ENCODE measurements at places on chromosomes 7 and 10.
A peak's percentile ranks its signal among the peaks of the same experiment; 100 is the strongest.

GRCh38 chr10:126250527-126251310 lies 137.6 kb downstream of the ADAM12 start:
- DNase-seq: no peak

DNA sequence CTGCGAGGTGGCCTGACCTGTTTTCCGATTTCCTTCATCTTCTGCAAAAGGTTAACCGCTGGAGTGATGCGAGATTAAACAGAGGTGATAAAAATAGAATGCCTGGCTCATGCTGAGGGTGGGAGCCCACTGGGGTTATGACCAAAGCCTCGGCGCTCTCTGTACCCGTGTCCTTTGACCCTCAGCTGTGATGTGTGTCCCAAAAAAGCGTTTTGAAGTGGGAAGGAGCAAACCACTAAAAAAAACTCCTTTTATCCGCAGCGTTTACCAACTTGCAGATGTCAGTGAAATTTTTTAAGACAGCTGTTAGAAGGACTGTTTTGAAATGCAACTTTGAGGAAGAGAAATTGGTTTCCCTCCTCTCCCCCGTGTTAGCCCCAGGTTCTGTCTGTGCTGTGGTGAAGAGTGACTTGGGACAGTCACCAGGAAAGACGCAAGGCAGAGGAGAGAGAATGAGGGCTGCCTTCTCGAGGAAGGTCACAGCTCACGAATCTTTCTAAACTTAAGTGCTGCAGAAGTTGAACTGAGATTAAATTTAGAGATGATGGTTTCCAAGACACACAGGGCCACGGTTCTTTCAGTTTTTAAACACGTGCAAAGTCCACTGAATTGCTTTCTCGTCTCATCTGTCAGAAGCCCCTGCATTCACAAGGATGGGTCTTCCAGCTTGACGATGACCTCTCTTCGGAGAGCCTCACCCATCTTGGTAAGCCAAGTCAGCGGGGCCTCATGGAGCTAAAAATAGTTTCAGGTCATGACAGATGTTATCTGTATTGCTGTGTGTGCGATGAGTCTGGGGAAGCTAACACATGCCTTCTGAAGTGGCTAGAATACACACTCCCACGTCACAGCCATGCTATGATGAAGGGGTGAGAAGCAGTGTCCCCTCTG lies 27.6 kb downstream of the AMZ1 start:
- peak; percentile 69 for DNase-seq

DNA sequence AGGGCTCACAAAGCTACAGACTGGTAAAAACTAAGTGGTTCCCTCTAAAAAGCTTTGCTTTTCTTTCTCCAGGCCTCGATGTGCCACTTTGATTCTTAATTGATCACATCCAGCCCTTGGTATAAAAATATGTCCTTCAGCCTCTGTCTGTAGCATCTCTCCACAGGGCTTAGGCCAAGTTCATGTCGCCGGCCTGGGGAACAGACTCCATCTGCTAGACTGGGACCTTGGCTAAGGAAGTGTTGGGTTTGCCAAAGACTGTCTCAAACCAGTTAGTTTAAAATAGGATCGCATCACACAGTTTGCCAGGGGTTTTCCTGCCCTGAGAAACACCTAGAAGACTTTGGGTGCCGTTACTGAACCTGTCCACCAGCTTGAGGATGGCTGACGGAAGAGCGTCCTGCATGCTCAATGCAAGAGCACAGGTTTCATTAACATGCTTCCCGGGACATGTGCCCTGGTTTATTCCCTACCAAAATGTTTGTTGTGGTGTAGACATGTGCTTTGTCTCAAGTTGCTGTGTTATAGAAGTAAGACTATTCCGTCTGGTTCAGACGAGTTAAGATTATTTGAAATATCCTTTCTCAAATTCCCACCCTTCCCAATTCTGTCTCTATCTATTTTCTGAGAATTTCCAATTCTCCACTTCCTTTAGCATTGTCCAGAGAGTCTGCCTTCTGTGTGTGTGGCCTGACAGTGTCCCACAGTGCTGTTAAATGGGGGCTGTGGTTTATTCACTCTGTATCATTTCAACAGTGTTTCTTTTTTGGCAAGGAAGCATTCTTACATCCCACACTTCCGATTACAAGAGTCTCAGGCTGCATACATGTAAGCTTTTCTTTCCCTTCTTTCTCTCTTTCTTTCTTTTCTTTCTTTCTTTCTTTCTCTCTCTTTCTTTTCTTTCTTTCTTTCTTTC lies 334.7 kb downstream of the INHBA start:
- no peak for DNase-seq

- peak; percentile 91 for DNase-seq
Measured at GRCh38 chr10:119686465-119687191, 35.4 kb downstream of the BAG3 start.

GRCh38 chr7:102415685-102416225 lies 17.6 kb upstream of the ORAI2 start:
- DNase-seq: peak; percentile 76

DNA sequence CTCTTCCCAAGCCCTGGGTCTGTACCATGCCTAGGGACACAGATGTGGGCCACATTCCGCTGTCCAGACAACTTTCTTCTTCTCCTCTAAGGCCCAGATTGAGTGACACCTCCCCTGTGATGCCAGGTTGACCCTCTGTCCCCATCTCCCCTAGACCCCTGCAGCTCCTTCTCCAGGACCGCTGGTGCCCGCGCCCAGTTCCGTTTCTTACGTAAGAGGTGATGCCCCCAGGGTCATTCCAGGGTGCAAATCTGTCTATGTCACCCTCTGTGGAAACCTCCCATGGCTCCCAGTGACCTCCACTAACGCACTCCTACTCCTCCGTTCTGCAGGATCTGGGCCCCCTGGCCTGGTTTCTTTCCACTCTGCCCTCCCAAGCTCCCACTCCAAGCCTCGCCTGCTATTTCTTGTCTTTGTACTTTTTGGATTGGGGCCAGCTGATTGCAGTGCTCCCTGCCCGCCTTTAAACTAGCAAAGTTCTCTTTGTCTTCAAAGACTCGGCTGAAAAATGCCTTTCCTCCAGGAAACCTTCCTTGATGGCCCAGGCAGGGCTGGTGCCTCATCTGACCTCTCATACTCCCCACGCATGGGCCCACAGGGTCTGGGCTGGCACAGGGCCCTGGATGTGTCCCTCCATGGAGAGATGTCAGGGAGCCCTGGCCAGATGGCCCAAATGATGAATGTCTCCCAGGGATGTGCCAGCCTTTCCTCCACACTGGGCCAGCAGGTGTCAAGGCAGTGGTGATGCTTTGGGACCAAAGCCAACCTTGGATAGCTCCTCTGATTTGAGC lies 21.3 kb upstream of the ELN start:
- no peak for DNase-seq

GRCh38 chr10:62919776-62920175 lies 103.6 kb upstream of the EGR2 start:
- no peak for DNase-seq

DNA sequence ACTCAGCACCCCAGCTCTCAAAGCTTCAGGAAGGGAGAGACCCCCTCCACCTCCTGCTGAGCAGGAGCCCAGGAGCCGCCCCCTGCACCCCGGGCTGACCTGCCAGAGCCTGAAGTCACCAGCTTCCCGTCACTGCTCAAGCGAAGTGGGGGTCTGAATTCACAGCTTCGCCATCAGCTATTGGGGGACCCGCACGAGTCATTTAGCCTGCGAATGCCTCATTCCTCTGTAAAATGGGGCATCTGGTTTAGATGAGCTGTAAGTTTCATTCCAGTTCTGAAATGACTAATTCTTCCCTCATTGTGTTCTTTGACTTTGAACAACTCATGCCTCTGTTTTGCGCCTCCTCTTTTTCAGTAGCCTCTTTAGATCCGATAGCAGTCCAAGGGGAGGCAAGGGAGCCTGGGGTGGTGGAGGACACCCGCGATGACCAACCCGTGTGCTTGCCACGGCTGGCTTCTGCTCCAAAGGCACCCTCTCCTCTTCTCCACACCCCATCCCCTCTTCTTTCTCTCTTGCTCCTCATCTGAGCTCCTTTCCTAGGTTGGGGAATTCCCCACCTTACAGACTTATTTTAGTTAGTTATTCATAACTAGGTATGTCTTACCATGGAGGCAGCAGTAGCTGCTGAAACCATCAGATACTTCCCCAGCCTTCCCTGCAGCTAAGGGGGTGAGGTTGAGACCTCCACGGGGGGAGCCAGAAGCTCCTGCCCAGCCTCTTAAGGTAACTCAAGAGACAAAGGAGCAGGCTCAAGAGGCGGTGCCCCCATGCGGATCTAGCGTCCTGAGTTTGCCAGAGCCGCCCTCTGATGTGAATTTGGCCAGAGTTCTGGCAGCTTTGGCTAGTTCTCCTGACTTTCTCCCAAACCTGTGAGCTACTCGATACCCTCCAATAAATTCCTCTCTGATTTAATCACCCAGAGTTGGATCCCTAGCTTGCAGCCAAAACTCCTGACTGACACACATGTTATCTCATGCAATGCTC lies 47.7 kb downstream of the RBM17 start:
- peak; percentile 77 for DNase-seq

- DNase-seq: no peak
Measured at GRCh38 chr10:19606968-19607367, 209.3 kb upstream of the PLXDC2 start.

DNA sequence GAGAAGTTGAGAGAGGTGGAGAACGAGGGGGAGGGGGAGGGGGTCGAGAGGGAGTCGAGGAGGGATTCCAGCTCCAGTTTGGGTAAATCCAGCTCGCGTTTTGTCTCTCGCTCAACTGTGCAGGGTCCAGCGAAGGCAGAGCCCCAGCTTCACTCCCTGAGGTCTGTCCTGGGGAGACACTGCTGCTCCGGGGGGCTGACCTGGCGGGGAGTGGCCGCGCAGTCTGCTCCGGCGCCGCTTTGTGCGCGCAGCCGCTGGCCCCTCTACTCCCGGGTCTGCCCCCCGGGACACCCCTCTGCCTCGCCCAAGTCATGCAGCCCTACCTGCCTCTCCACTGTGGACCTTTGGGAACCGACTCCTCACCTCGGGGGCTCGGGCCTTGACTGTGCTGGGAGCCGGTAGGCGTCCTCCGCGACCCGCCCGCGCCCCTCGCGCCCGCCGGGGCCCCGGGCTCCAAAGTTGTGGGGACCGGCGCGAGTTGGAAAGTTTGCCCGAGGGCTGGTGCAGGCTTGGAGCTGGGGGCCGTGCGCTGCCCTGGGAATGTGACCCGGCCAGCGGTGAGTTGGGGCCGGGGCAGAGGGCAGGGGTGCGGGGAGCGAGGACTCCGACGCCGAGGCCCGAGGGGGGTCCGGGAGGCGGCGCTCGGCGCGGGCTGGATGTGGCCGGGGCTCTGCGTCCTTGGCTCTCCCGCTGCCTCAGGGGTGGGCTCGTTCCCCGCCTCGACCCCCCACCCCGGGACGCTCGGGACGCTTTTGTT lies at the start of gene TET1:
TET1 (plus strand) TSS at position 152 of the 757 bp plus-strand sequence. CDS start 12,002 bp downstream, outside the sequence.
- peak; percentile 38 for DNase-seq

DNA sequence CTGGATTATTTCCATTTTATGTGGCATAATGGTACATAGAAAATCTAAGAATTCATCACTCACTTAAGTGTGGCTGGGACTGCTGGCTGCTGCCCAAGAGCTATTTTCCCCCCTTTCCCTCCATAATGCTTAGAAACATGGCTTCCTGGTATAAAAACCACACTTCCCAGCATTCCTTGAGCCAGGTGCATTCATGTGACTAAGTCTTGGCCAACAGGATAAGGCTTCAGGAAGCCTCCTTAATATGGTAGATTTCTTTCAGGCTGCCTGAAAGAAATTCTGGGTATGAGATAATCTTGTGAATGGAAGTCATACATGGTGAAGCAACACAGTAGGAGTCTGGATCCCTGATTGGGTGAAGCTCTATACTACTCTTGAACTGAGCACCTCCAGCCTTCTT lies 178.0 kb downstream of the JAZF1 start:
- DNase-seq: no peak

DNA sequence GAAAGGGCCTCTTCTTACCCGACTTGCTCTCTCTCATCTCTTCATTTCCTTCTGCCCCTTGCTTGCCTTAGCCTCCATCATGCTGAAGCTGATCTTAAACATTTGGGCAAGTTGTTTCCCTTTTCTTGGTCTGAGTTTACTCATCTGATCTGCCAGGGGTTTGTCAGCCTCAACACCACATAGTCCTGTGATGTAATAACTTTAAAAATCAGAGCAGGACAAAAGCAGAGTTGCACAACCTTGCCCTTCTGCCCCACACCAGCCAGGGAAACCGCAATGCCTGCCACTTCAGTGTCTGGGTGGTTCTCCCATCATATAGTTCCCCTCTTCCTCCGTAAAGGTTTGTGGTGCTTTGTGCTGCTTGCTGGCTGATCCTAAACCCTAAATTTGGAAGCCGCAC lies 9.9 kb upstream of the LIPM start:
- DNase-seq: no peak

DNA sequence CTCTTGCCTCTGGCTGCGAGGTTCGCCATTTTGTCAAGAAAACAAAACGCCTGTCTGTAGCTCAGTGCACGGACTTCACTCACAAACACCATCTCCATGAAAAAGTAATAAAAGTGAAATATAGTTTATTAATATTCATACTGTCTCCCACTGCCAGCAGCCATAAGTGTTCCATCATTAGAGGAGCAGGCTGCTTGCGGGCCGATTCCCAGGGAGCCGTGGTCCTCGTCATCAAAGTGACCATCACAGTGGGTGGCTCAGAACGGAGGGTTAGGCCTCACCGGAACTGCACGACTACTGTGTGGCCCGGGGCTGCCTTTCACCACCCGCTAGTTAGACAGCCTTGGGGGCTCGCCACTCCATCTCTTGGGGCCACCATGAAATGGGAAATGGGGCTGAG lies 82.7 kb downstream of the HIPK2 start:
- no peak for DNase-seq

GRCh38 chr7:150804802-150805201 lies 4.2 kb downstream of the TMEM176A start:
- DNase-seq: no peak

All from activated CD4-positive, alpha-beta T cell treated with anti-CD3 and anti-CD28 coated beads for 48 hours (primary cell).